ENCODE measurements at places on chromosomes 7 and 10.

GRCh38 chr10:112375721-112376395, 1.9 kb downstream of the ACSL5 start:
- no peak for DNase-seq

GRCh38 chr10:94292434-94293090, 70.2 kb downstream of the NOC3L start:
- DNase-seq = no peak

DNA sequence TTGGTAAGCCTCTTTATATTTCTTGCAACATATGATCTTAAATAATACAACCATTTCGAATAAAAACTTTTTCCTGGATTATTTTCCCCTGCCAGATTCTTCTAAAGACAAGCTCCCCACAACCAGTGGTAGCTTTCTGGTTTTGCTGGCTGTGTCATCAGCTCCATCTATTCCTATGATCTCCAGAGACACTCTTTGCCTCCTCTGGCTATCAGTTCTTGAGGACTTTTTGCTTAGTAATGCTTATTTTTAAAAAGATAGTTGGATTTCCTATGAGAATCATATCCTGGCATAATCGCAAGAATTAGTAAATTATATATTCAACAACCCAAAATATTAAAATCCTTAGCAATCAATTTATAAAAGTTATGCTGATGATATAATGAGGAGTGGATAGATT, 103.8 kb upstream of the SLC26A5 start:
- DNase-seq = no peak

DNA sequence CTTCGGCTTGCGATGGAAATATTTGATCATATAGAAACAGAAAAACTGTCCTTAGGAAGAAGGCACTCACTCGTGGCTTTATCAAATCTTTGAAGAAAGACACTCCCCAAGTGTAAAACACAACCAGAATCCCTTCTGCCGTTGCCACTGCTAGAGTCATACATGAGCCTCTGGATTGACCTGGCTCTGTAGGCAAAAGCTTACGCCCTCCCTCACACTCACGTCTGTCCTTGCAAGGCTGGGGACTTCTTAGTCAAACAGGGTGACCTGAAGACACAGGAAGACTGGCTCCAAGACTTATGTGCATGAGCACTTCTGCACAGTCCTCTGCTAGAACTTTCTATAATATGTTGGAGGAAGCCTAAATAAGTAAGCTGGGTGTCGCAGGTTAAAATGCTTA, 135.4 kb upstream of the MDFIC start:
- DNase-seq = no peak
